ENCODE measurements at places on chromosomes 7 and 10.

- DNase-seq = no peak
These were observed 436.8 kb downstream of the RPS24 start for GRCh38 chr10:78470267-78471103.

DNA sequence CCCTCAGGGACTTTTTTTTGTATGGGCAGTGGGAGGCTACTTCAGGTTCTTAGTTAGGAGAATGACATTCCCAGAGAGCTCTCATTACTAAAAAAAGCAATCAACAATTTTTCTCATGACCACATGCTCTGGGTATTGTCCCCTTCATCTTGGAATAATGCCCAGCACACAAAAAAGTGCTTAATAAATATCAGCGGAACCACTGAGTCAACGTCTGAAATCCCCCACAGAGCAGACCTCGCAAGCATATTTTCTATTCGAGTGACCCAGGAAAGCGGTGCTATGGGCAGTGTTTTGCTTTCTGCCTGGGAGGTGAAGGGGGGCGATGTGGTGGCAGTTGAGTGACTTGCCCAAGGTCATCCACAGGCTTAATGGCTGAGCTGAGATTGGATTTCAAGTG lies 493.4 kb upstream of the ZMIZ1 start:
- DNase-seq = no peak

GRCh38 chr7:128240696-128241386 lies at the start of gene LEP:
Gene LEP, plus strand, starts transcription at chr7:128241278. Its CDS starts 10,741 bp downstream, at chr7:128252019.
- no peak for DNase-seq

- no peak for DNase-seq
These were observed 41.0 kb downstream of the MCMBP start for GRCh38 chr10:119831656-119832055.

DNA sequence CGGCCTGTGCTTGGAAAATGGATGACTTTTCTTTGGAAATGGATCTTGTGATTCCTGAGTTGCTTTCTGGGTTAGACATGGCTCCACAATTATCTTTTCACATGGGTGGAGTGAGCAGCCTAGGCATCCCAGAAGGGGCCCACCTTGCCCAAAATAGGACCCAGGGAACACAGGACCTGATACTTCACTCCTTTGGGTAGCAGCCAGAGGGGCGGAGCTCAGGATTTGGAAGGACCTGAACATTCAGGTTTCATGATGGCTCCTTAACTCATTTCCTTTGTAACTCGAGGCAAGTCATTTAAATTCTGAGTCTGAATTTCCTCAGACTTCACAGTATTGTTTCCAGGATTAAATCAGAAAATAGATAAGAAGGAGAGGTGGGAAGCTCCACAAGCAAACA lies 178.3 kb upstream of the ZMIZ1 start:
- DNase-seq = no peak

DNA sequence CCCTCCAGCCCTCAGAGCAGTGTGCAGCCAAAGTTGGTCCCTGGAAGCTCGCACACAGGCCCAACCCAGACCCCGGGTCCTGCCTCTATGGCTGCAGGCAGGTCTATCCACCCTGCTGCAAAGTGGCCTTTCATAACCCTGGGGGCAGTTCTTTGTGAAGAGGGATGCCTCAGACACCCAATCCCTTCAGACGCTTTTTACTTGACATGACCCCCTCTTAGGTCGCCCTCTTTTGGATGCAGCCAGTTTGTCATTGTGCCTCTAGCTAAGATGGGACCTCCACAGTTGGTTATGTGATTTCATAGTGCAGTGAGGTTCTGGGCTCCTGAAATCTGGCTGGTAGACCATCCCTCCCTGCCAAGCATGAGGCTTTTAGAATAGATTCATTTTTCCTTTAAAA lies 27.3 kb downstream of the SMKR1 start:
- no peak for DNase-seq

DNA sequence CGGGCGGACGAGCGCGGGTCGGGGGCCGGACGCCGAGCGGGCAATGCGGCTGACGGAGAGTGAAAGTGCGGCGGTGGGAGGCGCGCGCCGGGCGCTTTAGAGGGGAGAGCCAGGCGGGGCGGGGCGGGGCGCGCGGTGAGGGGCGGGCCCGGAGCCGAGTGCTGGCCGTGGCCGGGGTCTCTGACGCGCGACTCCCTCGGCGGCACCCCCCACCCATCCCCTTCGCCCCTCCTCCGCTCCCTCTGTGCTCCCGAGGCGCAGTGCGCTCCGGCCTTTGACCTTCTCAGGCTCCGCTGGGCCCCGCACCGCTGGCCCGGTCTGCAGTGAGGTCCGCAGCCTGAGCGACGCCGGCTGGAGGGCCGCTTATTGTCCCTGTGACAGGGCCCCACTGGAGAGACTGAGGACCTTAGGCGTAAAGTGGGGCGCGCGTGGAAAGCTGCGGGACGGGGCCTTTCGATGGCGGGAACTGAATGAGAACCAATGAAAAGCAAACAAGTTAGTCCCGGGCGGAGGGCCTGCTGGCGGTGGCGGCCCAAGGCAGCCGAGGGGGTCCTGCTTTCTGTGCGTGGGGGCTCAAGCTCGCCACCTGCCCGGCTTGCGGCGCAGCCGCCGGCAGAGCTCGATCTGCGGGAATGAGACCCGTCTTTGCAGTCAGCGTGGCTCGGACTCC lies at the start of gene CXCL12:
Gene CXCL12, minus strand, starts transcription at position 72 of the 670 bp plus-strand sequence. CDS start 92 bp downstream, outside the sequence.
- DNase-seq = peak; percentile 34
